ENCODE measurements at places on chromosomes 4 and X.

GRCh38 chr4:182429896-182430295 lies 186.7 kb downstream of the TENM3 start:
- no peak for DNase-seq

- peak; percentile 71 for DNase-seq
Measured at GRCh38 chrX:120769576-120770341, 105.9 kb downstream of the CT47B1 start.

GRCh38 chr4:108205859-108206258 lies 37.1 kb upstream of the LEF1 start:
- no peak for DNase-seq

DNA sequence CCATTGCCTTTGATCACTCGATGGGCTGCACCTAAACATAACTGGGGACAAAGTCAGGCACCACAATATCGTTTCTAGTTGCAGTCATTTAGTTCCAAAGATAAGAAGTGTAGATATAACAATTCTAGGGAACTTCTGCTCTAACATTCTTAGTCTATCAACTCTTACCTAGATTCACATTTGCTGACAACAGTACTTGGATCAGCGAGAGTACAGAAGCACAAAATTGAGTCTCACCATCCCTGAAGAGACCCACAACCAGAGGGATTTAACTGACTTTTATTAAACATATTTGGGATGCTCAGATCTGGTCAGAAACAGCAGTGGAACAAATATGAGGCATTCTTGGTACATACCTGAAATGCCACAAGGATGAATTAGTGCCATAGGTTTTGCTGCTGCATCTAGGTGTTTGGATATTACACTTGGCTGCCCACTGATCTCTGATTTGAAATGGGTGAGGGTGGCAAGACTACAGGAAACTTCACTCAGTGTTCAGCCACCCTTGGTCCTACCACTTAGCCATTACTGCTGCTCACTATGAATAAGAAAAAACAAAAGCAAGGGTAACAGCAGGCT lies 28.9 kb upstream of the HUWE1 start:
- DNase-seq: no peak

DNA sequence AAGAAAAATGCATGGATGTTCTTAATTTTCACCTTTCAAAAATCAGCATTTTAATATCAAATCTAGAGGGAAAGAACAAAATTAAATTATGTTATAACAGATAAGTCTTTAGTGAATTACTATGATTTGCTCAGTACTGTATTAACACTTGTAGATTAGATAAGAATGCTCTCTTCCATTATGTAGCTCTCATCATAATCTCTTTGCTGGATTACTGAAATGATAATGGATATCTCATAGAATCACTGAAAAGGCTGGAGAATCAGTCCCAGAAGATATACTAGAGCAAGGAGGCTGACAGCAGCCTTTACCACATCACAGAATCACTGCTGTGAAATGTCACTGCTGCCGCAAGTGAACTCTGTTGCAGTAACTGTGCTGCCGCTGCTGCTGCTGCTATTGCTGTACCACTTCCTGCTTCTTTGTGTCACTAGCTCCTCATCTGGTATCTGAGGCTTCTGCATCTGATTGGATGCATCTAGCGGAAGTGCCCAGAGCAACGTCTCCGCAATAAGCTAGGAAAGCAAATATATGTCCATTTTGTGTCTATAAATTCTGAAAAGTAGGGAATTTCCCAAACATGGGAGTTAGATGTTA lies 738.2 kb downstream of the ADGRL3 start:
- peak; percentile 3 for DNase-seq

Measured in hematopoietic multipotent progenitor cell treated with erythropoietin and hydrocortisone succinate and interleukin-3 and kit ligand, for 4 days (in vitro differentiated cells).